ENCODE measurements at places on chromosomes 2 and 18.

DNA sequence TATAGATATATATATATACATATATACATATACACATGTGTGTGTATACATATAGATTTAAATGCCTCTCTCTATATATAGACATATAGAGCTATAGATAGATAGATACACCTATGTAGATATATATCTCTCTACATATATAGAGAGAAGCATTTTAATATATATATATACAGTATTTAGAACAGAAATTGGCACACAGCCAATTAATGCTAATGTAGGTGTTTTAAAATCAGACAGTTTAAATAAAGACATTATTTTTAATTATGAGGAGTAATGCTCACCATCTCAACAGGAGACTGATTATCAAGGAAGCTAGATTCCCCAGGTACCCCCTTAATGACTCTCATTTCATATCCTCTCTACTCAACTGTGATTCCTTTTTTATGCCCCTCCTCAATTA lies 170.7 kb upstream of the CRIM1 start:
- DNase-seq, result no peak

DNA sequence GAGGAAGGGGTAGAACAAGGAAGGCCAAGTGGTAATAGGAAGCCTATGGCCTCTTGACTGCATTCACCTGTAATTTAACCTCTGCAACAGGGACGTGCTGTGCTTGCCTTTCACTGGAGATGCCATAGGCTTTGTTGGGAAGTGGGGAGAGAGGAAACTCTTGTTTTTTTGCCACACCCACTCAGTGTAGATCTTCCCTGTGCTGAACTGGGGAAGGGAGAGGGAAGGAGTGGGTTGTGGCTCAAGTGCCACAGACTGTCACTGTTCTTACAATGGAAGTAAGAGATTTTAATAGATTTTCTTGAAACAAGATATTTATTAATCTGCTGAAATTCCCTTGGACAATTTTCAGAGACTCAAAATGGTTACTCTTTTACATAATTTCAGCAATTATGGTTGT lies 127.3 kb downstream of the FAM210A start:
- DNase-seq, result no peak

- no peak for DNase-seq
Observed at GRCh38 chr2:43469713-43470112, 126.1 kb downstream of the THADA start.

- DNase-seq, result no peak
Observed at GRCh38 chr2:149625271-149625670, 37.7 kb upstream of the MMADHC start.

Data from kidney epithelial cell (primary cell).